GM23248 (cell line): ENCODE measurements at places on chromosomes 1 and 21. TPM values are rescaled to one million over a fixed set of nuclear protein-coding genes. Genes with fewer than 3 reads are reported as not detected.

GRCh38 chr1:112057736-112058135 is 68.3 kb upstream of the KCND3 start:
- no peaks in the 10 kb centered on the region for H3K27me3 ChIP-seq
- no peaks in the 10 kb centered on the region for H3K4me1 ChIP-seq
- no peak overlapping the region for H3K4me3 ChIP-seq
- no peaks in the 10 kb centered on the region for H3K36me3 ChIP-seq
- H3K27ac ChIP-seq, result no peak overlapping the region

DNA sequence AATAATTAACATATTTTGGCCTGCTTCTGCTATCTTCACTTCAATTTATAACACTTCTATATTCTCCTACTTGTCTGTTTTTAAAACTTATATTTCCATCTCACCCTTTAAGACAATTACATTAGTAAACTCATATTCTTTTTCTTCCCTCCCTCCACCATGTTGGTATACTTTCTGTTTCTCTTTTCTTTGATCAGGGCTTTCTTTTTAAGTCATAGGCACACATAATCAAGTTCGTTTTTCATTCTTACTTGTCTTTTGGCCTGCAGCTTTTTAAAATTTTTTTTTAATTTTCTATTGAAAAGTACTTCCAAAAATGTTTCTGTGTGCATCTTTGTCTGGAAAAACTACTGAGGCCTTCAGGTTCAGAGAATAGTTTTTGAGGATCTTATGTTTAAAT is 2.3 kb downstream of the PYHIN1 start:
- no peak overlapping the region for H3K4me3 ChIP-seq
- H3K27me3 ChIP-seq, result 0 out of 2 replicates have a peak, but pooled peaks cover 2% of the 10 kb centered on the region

DNA sequence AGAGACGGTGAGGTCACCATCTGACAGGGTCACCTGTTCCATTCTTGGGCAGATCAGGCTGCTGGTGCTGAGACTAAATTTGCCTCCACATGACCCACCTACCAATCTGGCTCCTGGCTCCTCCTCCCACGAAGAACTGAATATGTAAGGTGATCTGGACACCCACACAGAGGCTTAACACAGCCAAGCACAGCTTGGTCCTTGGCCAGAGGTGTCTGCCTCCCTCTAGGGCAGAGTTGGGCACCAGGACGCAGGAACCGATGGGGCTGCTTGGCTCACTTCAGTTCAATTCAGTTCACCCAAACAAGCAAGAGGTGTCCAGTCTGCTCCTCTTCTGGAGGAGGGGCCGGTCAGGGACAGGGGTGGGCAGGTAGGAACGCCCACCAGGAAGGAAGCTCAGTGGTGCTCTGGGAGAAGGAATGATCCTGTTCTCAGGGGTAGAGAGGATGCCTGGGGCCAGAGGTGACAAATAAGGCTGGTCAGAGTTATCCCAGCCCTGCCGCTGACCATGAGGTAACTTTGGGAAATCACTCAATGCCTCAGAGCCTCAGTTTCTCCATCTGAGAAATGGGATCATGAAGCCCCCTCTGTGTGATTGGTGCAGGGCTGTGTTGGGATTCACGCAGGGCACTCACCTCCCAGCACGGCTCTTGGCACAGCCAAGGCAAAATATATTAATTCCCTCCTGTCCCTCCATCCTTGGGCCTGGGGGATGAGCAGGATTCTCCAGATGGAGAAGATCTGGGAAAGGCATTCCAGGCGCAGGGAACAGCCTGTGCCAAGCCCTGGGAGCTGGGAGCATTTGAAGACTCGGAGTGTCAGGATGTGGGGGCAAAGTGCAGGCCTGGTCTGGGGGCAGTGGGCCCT is 284.5 kb downstream of the PTPRU start:
- H3K27me3 ChIP-seq, result peaks cover 29% of the 10 kb centered on the region
- DNase-seq, result no peak
- H3K36me3 ChIP-seq, result no peaks in the 10 kb centered on the region
- H3K4me3 ChIP-seq, result no peak overlapping the region
- no peak overlapping the region for H3K27ac ChIP-seq

- no peaks in the 10 kb centered on the region for H3K4me1 ChIP-seq
- H3K36me3 ChIP-seq, result no peaks in the 10 kb centered on the region
- peak; percentile 33 for DNase-seq
- no peak overlapping the region for H3K4me3 ChIP-seq
Observed at GRCh38 chr1:206933333-206933945, 11.7 kb upstream of the FCMR start.

GRCh38 chr1:74145086-74145485 is 52.9 kb downstream of the LRRIQ3 start:
- no peak overlapping the region for H3K4me3 ChIP-seq
- no peaks in the 10 kb centered on the region for H3K36me3 ChIP-seq
- no peak overlapping the region for H3K27ac ChIP-seq
- H3K4me1 ChIP-seq, result no peaks in the 10 kb centered on the region

GRCh38 chr1:206472886-206473285 is 2.6 kb downstream of the IKBKE start:
- peaks cover 29% of the 10 kb centered on the region for H3K4me1 ChIP-seq
- DNase-seq, result no peak
- H3K27me3 ChIP-seq, result no peaks in the 10 kb centered on the region
- H3K4me3 ChIP-seq, result peak overlapping the region; percentile 37; the same call in 1 of the 2 replicates
- no peak overlapping the region for H3K27ac ChIP-seq

DNA sequence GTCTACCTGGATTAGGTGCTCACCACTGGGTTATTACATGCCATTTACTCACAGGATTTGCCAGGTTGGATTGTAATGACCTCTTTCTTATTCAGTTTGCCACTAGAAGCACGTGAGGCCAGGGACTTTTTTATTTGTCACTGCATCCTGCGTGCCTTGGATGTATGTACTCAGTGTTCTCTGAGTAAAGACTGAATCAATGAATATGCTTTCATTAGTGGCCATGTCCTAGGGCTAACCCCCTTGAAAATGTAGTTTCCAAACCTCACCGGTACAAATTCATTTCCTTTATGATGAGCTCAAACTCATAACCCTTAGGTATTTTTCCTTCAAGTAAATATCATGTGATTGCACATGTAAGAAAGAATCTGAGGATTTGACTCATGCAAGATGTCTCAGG is 1.3 kb upstream of the ZP4 start:
- DNase-seq, result no peak
- H3K27ac ChIP-seq, result no peak overlapping the region
- H3K4me1 ChIP-seq, result no peaks in the 10 kb centered on the region
- no peaks in the 10 kb centered on the region for H3K27me3 ChIP-seq

GRCh38 chr1:157105988-157106812 is 6.6 kb upstream of the ETV3L start:
- no peaks in the 10 kb centered on the region for H3K27me3 ChIP-seq
- H3K4me3 ChIP-seq, result no peak overlapping the region
- DNase-seq, result peak; percentile 97
- peaks cover 18% of the 10 kb centered on the region for H3K4me1 ChIP-seq
- peak overlapping the region; percentile 75 for H3K27ac ChIP-seq

RGS16 gene
- total RNA-seq, result 0.11 and 0.89 TPM in 2 replicates

CGN gene
- not detected in 2 replicates for total RNA-seq

AMY1B gene
- total RNA-seq, result not detected in 2 replicates

LEFTY2 gene
- total RNA-seq, result not detected in 2 replicates

AMY1A gene
- total RNA-seq, result not detected in 2 replicates

KRTAP12-2 gene
- total RNA-seq, result not detected in 2 replicates

YOD1 gene
- total RNA-seq, result 6.7 and 7.8 TPM in 2 replicates
